T-helper 1 cell (primary cell): ENCODE measurements at places on chromosomes 5 and 9.

DNA sequence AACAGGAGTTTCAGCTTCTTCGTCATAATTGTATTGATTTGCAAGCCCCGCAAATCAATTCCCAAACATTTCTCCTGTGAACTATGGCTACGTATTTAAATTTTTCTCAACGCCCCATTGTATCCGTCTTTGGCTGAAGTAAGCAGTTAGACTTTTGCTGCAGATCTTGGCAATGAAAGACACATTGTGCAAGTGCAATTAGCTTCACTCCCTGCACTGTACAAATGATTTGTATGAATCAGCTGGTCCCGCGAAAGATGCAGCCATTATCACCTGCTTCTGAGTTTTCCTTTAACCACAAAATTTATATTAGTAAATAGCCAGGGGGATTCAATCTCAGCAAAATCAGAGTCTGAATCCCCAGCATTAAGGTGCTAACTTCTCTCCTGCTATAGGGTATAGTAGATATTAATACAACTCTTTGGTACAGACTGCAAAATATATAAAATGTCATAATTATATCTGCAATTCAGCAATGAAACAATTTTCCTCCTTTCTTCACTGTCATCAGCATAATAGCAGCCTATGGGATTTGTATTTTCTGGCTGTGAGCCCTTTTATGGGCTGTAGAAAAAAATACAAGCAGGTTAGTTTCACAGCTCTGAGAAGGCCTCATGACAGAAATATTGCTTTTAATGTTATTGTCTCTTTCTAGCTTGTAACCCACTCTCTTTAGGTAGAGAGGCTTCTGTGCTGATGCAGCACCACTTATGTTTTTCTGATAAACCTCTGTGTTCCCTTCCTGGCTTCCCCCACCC, 68.4 kb upstream of the SMARCA2 start:
- DNase-seq, result no peak

DNA sequence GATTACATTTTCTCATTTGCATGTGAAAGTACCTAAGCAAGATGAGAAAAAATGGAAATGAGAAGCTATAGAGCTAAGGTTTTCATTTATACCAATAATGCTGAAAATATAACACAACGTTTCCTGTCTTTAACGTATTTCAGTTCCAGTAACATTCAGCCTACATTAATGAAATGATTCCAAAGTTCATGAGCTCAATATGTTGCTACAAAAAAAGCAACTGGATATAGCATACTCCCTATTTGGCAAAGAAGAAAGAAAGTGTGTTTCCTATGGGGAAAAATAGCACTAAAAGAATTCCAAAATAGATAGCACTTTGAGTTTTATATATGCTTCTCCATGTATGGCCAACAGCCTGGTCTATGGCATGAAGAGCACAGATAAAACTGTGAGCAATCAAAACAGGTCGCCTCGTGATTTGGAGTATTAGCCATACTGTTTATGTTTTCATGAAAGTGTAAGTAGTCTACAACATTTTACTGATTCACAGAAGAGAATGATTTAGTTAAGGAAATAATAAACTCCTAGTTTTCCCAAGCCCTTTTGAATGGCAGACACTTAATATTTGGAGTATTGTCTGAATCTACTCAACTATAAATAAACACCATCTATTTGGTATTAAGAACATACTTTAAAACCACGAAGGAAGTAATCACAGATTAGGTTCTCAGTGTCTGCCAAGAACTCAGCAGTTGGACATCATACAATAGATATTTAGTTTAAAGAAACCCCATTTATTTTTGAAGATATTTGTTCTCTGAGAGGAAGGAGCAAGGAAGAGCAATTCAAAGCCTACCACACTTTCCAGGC, 258.7 kb upstream of the RASA1 start:
- DNase-seq, result no peak

GRCh38 chr5:10009802-10010201, 239.9 kb downstream of the ATPSCKMT start:
- no peak for DNase-seq

GRCh38 chr9:36450110-36450732, 50.2 kb upstream of the RNF38 start:
- DNase-seq, result peak; percentile 22

DNA sequence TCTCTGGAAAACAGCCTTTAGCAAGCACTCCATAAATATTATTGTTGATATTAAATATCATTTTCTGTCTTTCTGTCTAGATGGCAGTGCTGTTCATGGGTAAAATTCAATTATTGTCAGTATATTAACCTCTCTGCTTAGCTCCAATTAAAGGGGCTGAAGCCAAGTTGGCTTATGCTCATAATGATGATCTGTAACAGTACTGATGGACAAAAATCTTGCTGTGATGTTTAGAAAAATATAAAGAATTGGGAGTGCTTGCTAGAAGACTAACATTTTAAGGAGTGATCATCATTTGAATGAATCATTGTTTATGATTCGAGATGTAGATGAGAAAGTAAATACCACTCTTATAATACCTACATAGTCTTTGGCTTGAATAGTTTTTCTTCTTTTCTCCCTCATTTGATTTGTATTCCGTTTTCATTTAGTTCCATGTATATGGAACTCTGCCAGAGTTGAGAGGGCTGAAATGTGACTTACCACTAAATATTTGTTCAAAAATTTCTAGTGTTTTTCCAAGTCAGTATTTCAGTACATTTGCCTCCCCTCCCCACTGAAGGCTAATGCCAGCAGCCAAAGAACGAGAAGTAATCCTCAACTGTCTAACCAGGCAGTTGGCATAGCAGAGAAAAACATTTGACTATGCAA, 538.3 kb downstream of the CSNK1G3 start:
- DNase-seq, result no peak

- DNase-seq, result no peak
Observed at GRCh38 chr9:115628426-115628825, 510.5 kb upstream of the TNC start.

DNA sequence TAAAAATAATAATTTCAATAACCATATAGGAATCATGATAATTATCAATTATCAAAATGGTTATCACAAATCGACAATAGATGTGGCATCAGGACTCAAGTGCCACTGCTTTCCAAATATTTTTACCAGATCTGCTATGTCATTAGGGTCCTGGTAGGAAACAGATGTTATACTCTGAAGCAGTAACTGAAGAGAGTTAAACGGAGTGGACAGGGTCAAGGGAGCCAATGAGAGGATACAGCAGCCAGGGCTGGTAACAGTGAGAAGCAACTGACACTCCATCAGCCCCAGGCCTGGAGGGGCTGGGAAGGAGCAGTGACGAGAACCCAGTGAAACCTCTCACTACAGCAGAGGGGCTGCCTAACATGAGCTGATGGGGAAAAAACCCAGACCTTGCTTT, 322.4 kb downstream of the NPR3 start:
- no peak for DNase-seq

GRCh38 chr5:174311531-174312269, 266.2 kb downstream of the NSG2 start:
- peak; percentile 39 for DNase-seq

DNA sequence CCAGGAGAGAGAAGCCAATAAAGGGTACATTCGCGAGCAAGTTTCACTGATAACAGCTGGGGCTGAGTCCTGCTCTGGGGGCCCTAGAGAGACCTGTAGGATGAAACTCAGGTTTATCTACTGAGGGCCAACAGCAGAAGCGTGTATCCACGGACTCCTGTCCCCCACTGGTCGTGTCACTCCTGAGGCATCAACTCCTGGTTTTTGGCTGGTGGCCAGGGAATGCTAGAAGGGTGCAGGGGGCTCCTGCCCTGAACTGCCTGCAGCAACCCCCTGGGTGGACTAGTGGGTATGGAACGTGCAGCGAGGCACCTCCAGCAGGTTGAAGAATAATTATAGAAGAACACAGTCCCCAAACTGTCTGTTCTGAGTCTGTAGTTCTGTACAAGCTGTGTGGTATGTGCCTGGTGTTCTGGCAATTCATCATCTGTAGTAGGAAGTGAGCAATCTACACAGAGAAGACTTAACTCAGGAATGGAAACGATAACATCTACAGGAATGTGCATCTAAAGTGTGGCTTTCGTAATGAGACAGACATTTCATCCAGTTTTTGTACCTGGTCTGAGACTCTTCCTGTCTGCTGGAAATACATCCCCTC, 64.5 kb upstream of the GNA14 start:
- DNase-seq, result no peak

GRCh38 chr5:165457859-165458481, 1952.6 kb downstream of the MAT2B start:
- DNase-seq, result no peak

- DNase-seq, result no peak
Observed at GRCh38 chr5:59008816-59009473, 426.1 kb downstream of the RAB3C start.

- no peak for DNase-seq
Observed at GRCh38 chr5:80941496-80941895, 18.7 kb upstream of the RASGRF2 start.

GRCh38 chr5:153807801-153808200, 230.9 kb downstream of the FAM114A2 start:
- DNase-seq, result no peak

GRCh38 chr5:132389585-132390286, 20.2 kb downstream of the SLC22A5 start:
- DNase-seq, result no peak

DNA sequence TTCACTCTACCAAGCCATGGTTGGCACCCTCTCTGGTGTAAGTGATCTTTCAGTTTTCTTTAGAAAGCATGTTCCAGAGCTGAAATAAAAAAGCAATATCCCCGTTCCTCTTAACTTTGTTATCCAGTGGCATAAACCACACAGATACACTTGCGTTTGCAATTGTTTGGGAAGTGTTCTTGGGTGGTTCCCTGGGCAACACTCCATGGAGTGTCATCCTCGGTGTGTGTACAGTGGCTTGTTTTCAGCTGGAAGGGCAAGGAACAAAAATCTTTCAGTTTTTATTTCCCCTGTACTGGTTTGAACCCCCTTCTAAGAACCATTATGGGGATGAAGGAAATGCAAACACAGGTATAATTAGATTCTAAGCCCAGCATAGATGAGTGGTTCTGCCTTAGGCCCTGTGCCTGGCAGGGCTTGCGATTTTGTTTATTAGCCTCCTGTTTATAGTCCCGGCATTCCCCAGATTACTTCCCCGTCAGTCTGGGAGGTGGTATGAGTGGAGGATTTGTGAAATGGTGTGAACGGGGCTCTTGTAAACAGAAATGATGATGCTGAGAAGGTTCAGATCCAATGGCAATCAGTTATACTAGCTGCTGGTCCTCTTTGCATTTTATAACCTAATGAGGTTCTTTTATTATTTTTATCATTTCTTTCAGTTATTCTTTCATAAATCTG, 76.0 kb upstream of the CD180 start:
- DNase-seq, result no peak

GRCh38 chr5:134877159-134877558, 3.0 kb downstream of the TXNDC15 start:
- DNase-seq, result peak; percentile 25

- no peak for DNase-seq
Observed at GRCh38 chr5:158522776-158523175, 576.9 kb downstream of the EBF1 start.

- DNase-seq, result no peak
Observed at GRCh38 chr9:36113999-36114398, 22.5 kb upstream of the GLIPR2 start.

DNA sequence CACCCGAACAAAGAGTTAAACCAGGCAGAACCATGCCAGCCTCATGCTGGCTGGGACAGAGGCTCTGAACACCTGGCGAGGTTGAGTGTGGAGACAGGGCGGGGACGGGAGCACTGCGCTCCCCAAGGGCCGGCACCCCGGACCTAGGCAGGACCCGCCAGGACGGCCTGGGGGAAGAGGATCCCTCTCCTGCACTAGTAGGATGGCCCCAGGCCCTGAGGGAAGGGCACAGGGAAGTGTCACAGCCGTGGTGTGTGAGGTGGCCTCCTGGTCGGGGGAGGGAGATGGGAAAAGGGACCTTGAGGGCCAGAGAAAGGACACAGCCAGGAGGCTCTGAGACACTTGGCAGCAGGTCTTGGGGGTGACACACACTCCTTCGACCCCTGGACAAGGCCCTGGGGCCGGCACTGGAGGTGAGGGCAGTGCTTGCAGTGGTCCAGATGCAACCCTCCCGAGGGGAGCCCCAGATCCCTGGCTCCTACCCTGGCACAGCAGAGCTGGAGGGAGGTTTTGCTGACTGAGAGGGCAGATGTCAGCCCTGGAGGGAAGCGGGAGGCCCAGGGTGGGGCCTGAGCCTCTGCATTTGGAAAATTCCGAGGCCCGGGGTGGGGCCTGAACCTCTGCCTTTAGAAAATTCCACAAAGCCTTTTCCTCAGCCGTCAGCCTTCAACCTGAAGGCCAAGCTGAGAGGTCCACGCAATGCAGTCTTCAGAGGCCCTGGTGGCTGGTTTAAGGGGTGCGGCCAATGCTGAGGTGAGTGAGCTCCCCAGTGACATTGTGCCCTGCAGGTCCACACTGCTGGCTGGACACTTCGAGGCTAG, 24.8 kb upstream of the TERT start:
- DNase-seq, result no peak

DNA sequence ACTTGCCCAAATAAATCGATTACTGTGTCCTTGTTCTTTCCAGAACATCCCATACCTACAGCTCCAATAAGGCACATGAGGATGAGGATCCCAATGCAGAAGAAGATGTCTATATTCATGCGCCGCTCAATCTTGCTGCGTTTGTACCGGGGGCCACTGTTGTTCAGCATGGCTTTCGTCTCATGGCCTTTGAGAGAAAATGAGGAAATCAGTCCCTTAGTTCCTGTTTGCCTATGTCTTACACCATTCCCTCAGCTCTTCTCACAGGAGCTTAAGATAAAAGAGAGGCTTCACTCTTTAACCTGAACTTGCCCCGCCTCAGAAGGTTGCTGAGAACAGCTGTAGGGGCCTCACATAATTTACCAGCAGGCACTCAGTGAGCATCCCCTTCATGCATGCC, 211.6 kb downstream of the ATP10B start:
- no peak for DNase-seq

- no peak for DNase-seq
Observed at GRCh38 chr5:116289276-116289675, 204.5 kb downstream of the COMMD10 start.

DNA sequence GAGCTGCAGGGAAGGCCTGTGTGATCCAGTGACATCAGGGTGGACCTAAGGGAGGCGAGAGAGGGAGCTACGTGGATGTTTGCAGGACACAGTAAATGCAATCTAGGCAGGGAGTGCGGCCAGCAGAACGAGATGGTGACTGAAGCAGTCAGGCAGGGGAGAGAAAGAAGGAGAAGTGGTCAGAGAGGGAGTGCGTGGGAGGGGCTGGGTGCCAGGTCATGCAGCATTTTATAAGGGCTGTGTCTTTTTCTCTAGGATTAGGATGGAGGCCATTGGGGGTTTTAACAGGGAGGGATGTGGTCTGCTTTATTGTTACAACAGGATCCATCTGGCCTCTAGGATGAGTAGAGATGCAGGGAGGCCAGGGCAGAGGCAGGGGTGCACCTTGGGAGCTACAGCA, 80.4 kb downstream of the DCP2 start:
- DNase-seq, result no peak

- no peak for DNase-seq
Observed at GRCh38 chr5:133985540-133986180, 17.2 kb upstream of the C5orf15 start.

GRCh38 chr5:170809551-170809950, 26.0 kb downstream of the GABRP start:
- no peak for DNase-seq
